Esophagus mucosa (tissue), 1 donor: ENCODE measurements at places on chromosomes 6 and 20. TPM values are rescaled to one million over a fixed set of nuclear protein-coding genes. Genes with fewer than 3 reads are reported as not detected.

C6orf15 gene
- not detected for total RNA-seq

PROKR2 gene
- not detected for total RNA-seq

NNAT gene
- total RNA-seq: 0.28 TPM

MYO6 gene
- 37.4 TPM for total RNA-seq

TNF gene
- 0.24 TPM for total RNA-seq

FUT9 gene
- not detected for total RNA-seq

DEFB132 gene
- not detected for total RNA-seq

TAF4 gene
- 7.7 TPM for total RNA-seq
